ENCODE measurements at places on chromosomes 5 and 9.

GRCh38 chr5:122252319-122252718 is 59.7 kb upstream of the SNCAIP start:
- ATAC-seq, result no peak

- peak; percentile 83 for ATAC-seq
These were observed 204.7 kb downstream of the TTLL11 start for GRCh38 chr9:121888438-121888775.

DNA sequence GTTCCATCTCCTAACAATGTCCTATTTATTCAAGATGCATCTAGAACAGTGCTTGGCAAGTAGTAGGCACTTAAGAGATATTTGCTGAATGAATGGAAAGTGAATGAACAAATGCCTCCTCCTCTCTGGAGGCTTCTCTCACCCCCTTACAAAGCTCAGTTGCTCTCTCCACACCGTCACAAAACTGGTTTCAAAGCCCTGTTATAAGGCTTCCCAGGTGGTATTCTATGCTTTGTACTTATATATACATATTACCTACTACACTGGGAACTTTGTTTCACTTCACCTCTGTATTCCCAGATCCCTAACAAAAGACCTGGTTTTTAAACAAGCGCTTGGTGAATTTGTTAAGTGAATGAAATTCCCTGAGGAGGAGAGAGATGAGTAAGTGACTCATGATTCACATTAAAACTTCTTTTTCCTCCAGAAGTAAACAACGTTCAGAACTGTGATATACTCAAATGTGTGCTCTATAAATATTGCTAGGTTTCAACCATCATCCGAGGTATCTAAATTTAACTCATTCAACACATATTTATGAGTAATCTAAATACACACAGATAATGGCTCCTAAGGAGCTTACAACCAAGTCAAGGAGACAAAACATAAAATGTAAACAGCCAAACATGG is 36.0 kb downstream of the DENND1A start:
- no peak for ATAC-seq

DNA sequence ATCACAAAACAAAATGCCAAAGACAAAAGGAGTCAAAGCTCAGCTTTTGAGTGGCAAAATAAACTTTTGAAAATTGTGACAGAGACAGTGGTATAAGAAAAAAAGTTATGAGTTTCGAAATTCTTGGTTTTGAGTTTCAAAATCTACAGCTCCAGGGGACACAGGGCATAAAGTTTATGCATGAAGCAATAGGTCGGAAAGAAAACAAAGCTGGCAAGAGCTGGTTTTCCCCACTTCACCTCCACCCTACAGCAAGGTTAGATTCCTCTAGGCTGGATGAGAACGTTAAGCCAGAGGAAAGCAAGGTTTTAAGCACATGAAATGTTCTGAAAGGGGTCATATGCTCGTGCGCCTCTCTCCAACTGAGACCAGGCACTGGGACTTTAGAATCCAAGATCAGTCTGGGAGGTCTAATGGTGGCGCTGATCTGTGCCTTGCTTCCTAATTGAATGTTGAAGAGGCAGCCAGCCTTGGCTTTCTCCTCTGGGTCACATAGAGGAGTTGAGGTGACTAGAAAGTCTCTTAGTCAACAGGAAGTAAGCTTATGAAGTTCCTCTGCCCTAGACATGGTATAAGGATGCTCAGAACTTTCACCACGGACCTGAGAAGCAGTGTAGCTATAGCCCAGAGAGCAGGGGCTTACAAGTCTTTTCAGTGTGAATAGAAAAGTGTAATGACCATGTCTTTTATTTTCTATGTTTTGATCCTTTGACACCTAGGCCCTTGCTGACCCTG is 167.7 kb upstream of the DMAC1 start:
- ATAC-seq, result no peak

- ATAC-seq, result no peak
These were observed 114.8 kb downstream of the ZNF622 start for GRCh38 chr5:16350816-16351215.

DNA sequence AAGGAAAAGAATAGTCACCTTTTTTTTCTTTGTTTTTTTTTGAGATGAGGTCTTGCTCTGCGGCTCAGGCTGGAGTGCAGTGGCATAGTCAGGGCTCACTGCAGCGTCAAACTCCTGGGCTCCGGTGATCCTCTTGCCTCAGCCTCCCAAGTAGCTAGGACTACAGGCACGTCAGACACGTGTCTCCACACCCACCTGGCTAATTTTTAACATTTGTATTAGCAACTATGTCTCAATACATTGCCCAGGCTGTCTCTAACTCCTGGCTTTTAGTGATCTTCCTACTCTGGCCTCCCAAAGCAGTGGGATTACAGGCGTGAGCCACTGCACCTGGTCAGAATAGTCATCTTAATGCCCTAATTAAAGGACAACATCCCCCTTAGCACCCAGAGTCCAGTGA is 54.4 kb upstream of the CTSL start:
- no peak for ATAC-seq

GRCh38 chr9:136031741-136032730 is 63.1 kb downstream of the NACC2 start:
- ATAC-seq, result no peak

GRCh38 chr5:68176253-68176652 is 39.3 kb upstream of the PIK3R1 start:
- no peak for ATAC-seq

- ATAC-seq, result peak; percentile 66
These were observed 309.3 kb upstream of the ACTBL2 start for GRCh38 chr5:57791875-57792274.

DNA sequence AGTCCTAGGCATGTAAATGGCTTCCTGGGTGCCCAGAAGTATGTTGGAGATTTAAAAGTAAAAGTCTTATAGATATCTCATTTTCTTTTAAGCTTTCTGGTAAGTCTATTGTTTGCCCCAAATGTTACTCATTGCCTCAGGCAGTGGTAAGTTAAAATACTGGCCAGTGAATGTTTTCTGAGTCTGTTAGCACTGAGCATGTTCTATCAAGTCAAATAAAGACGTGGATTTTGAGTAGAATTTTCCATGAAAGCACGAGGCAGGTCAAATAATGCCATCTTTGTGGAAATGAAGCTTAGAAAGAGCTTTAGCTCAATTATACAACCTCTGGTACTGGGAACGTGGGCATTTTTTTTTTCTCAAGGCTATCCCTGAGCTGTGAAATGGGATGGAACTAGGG is 651.3 kb upstream of the ACO1 start:
- ATAC-seq, result no peak

- ATAC-seq, result no peak
These were observed 44.2 kb downstream of the MRPL36 start for GRCh38 chr5:1755321-1755949.

DNA sequence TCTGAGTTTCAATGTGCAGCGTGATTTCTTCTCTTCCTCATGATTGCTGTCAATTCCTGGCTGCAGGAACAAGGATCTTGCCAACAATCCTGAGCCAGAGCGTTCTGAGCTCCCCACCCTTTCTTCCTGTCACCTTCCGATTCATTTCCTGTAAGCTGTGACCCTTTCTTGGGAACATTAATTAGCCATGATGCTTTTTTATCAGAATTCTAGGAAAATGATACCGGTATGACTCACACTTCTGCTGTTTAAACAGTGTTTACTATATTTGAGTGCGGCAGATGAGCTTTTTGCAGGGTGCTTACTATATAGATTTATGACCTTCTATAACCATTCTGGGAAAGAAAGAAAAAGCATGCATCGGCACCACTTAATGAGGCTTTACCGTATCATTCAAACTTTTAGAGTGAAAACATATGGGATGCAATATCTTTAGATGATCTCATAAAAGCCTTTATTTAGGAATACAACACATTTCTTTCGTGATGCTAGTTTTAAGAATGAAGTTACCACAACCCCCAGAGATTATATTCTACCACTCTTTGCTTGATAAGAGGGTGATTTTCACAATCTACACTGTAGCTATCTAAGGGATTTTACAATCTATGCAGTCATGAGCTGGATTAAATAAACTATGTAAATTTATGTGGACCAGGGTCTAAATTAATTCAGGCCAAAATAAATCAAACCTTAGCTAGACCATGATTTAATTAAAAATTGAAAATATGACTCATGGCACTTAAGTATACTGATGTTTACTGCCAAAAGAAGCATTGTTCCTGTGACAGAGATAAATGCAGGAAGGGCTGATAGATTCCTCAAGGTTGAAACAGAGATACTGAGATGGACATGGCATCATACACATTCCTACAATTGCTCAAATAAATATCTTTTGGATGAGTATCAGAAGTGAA is 38.0 kb upstream of the OSMR start:
- peak; percentile 73 for ATAC-seq

GRCh38 chr5:169081000-169081724 is 219.8 kb downstream of the SLIT3 start:
- no peak for ATAC-seq

DNA sequence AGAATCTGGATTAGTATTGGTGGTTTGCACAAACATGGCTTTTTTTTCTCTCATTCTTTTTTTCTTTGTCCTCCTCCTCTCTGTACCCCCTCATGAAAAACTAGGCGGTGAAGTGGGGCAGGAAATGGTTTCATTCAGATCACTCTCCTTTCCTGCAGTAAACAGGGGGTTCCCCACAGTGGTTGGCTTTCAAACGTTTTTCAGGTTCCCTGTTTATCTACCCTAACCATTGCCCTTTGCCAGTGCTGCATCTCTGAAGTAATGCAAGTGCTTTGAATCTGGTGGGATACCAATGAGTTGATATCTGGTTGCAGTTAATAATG is 29.8 kb downstream of the NR4A3 start:
- no peak for ATAC-seq

DNA sequence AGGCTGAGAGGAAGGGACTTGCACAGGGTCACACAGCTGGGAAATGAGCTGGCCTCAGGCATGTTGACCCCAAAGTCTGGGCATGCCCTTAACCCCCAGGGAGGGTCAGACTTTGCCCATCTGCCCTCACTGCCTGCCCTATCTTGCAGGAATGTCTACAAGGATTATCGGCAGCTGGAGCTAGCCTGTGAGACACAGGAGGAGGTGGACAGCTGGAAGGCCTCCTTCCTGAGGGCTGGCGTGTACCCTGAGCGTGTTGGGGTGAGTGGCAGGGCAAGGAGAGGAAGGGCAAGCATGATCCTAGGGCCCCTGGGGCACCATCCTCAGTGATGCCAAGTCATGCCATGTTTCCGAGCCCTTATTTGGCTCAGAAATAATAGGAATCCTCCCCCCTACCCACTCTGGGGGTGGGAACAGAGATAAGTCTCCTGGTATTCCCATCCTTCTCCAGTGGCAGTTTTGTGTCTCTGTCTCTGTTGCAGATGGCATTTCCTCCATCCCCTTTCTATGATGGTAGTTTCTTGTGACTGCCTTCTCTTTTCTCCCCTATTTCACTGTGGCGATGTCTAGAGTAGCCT is 28.5 kb downstream of the GOLGA2 start:
- no peak for ATAC-seq

GRCh38 chr5:81420039-81420667 is 26.2 kb upstream of the ACOT12 start:
- peak; percentile 99 for ATAC-seq

GRCh38 chr5:124783285-124783684 is 36.8 kb upstream of the ZNF608 start:
- no peak for ATAC-seq

- ATAC-seq, result no peak
These were observed 188.7 kb downstream of the EBF1 start for GRCh38 chr5:158910782-158911692.

DNA sequence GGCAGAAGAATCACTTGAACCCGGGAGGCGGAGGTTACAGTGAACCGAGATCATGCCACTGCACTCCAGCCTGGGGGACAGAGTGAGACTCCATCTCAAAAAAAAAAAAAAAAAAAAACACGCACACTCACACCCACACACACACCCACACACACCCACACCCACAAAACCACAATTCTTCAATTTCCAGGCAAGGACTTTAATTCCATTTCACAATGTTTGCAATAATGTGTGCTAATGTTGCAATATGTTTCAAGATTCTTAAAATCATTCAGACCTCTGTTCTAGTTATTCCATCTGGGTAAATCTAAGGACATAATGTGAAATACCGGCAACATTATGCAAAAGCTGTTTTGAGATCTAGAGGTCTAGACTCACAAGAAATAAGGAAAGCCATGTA is 28.3 kb downstream of the CCDC69 start:
- no peak for ATAC-seq

GRCh38 chr9:6134661-6135180 is 80.9 kb upstream of the IL33 start:
- ATAC-seq, result no peak

GRCh38 chr5:97338729-97339128 is 155.7 kb upstream of the RIOK2 start:
- ATAC-seq, result no peak

DNA sequence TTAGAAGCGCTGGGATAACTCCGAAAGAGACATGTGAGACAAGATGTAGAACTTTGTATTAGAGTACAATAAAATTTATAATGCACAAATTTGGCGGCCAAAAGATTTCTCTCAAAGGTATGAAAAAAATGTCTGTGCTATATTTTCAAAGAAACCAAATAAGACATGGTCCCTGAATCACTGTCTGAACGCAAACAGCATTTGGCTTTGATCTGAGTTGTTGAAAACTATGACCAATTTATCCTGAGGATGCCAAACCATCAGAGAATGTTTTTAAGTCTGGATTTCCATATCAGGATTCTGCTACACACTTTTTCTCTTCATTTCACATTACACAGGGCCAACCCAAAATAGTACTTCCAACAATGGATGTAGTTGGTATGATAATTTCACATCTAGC is 9.9 kb upstream of the GLIS3 start:
- no peak for ATAC-seq

DNA sequence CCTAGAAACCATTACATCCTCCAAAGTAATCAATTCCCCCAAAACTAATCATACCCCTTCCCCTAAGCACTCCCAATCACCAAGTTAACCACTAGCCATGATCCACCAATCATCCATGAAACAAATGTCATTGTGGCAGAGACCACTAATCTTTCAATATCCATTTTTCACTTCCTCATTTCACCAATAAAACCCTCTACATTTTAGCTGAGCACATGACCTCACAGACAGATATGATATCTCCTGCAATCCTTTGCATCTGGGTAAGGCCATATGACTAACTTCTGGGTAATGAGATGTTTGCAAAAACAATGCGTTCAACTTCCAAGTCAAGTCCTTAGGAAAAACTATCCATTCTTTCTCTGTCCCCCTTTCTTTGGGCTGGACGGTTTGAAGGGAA is 20.7 kb downstream of the OR2S2 start:
- ATAC-seq, result no peak

DNA sequence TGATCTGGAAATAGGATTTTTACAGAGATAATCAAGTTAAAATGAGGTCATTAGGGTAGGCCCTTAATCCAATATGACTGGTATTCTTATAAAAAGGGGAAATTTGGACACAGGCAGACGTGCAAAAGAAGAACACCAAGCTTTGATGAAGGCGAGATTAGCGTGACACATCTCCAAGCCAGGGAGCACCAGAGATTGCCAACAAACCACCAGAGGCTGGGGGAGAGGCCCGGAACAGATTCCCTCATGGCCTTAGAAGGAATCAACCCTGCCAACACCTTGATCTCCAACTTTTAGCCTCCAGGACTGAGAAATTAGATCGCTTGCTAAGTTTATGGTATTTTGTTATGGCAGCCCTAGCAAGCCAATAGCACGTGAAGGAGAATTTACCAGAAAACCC is 10.8 kb upstream of the ARSI start:
- no peak for ATAC-seq

- no peak for ATAC-seq
These were observed 7.6 kb upstream of the F2RL1 start for GRCh38 chr5:76811214-76811613.

Data from SK-N-SH treated with all-trans-retinoic acid at 6 μM for 48 hours (cell line).